Motor neuron (in vitro differentiated cells): ENCODE measurements at places on chromosomes 12 and 14. TPM values are rescaled to one million over a fixed set of nuclear protein-coding genes. Genes with fewer than 3 reads are reported as not detected.

DNA sequence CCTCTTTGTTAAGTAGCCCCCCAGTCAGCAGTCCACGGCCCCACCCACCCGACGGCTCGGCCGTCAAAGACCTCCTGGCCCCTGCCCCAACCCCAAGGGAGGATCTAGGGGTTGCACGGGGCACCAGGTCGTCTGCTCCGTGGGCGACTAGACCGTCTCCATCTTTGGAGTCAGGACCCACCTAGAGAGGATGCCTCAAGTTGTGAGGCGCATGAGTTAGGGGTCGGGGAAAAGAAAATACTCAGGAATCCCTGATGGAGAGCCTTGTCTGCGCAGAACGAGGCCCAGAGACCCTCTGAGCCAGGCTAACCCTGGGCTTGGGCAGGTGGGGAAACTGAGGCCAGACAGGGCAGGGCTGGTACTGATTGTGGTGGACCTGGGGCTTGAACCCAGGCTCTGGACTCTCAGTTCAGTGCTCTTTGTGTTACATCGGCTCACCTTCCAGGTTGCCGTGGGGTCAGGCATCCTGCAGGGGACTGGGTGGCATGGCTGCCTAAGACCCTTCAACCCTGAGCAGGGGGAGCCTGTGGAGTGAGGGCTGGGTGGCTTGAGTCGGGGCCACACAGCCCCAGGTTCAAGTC is 839 bp downstream of the OTUB2 start:
- ATAC-seq, result no peak

GRCh38 chr12:94329366-94329765 is 130.3 kb downstream of the CEP83 start:
- ATAC-seq, result no peak

GRCh38 chr12:48958049-48958388 is 732 bp upstream of the ARF3 start:
- no peak for ATAC-seq

GRCh38 chr12:85393606-85394005 is 113.6 kb downstream of the ALX1 start:
- ATAC-seq, result no peak

GRCh38 chr12:38956337-38956736 is 50.9 kb upstream of the CPNE8 start:
- ATAC-seq, result no peak

DNA sequence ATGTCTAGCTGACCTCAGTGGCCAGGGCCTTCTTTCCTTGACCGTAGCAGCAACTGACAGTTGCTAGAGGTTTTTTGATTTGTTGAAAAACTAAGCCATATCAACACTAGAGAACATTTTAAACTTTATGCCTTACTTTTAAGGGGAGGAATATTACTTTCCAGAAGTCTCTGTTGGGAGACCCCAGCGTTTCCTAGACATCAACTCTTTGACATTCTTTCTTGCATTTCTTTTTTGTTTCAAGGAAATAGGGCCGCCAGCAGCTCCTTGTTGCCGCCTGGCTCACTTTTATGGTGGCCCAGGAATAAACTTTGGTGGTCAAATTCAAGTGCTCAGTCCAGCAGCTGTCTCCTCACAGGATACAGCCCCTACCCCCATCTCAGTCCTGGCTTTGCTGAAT is 2.5 kb upstream of the HOXC11 start:
- ATAC-seq, result no peak

DNA sequence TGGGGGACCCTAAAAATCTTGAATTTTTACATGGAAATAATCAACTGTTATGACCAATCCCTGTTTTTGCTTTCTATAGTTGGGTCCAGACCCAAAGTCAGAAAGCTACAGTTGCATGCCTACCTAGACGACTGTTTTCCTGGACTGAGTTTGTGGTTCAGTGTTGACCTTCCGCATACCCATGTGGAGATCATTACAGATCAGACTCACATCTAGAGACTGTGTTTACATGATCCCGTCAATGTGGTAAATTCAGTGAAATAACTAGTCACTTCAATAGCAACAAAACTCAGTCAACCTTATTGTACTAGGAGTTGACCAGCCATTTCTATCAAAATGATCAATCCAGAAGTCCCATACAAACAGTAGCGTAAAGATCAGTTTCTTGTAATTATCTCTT is 257.6 kb downstream of the EGLN3 start:
- ATAC-seq, result no peak

DNA sequence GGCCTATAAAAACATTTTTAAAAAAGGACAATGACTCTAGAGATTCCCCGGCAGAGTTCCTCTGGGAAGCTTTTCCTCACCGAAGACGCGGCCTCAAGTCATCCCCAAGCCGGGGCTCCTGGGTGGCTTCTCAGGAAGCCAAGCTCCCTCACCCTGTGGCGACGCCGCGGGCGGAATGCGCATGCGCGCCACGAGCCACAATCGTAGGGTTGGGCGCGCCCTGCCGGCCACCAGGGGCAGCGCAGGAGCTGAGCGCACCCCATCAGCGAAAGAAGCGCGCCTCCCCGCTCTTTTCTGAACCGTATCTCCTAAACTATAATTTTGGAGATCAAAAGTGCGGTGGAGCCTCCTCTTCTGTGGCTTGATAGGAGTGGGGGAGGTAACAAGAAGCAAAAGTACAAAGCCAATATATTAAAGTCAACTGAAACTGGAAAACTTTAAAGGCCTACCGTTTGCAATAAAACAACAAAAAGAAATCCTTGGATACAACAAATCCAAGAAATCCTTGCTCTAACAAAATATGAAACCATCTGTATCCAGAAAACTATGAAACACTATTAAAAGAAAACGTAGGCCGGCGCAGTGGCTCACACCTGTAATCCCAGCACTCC is 17.4 kb upstream of the CHFR start:
- no peak for ATAC-seq

GRCh38 chr12:114685869-114686268 is 1.9 kb upstream of the TBX3 start:
- no peak for ATAC-seq

DNA sequence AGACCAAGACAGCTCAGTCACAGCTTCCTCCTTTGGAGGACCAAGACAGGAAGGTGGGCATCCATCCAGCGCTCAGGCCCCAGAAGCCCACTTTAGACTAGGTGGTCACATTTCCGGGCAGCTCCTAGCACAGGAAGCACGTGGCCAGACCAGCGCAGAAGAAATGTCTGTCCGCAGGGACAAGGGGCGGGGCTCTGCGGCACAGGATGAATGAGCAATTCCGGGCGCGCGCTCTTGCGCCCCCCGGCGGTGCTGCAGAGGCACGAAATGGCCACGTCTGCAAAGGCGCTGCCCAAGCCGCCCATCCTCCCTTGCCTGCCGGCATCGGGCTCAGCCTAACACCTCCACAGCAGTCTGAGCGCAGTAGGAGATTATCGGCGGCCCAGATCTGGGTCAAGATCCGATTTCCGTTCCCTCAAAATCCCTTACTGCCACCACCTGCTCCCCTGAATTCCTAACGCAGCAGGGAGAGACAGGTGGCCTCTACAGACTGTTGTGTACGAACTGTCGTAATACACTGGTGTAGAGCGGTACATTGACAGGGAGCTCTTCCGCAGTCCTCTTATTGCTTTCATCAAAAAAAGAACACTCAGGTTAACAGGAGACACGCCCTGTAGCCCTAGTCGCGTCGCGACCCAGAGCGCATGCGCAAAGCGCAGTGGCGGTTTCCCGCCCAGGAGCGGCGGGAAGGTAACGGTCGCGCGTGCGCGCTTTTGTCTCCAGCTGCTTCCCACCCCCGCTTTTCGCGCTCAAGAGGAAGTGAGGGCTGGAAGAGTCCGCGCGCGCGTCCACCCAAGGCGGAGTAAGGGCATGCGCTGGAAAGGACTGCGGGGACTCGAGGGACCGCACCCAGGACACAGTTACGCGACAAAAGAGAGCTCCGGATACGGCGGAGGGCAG is 794 bp downstream of the TUBA1B start:
- peak; percentile 68 for ATAC-seq

The CMAS gene
- 20.4 and 23.5 TPM in 2 replicates for total RNA-seq

The ABCD2 gene
- 0.60 and 0.75 TPM in 2 replicates for total RNA-seq

The SLCO1B3 gene
- total RNA-seq, result not detected in 2 replicates

The PAPLN gene
- total RNA-seq, result 0.73 and 0.90 TPM in 2 replicates

The VRTN gene
- total RNA-seq, result 1.0 TPM in 1 of 2 replicates, not detected in the other
